ENCODE measurements at places on chromosomes 2 and 18. TPM values are rescaled to one million over a fixed set of nuclear protein-coding genes. Genes with fewer than 3 reads are reported as not detected.

- H3K27me3 ChIP-seq: no peaks in the 10 kb centered on the region
- H3K27ac ChIP-seq: no peak overlapping the region
- no peaks in the 10 kb centered on the region for H3K36me3 ChIP-seq
- no peak overlapping the region for H3K4me3 ChIP-seq
- peak; percentile 23 for DNase-seq
Measured at GRCh38 chr18:42548493-42548892, 567.0 kb downstream of the RIT2 start.

DNA sequence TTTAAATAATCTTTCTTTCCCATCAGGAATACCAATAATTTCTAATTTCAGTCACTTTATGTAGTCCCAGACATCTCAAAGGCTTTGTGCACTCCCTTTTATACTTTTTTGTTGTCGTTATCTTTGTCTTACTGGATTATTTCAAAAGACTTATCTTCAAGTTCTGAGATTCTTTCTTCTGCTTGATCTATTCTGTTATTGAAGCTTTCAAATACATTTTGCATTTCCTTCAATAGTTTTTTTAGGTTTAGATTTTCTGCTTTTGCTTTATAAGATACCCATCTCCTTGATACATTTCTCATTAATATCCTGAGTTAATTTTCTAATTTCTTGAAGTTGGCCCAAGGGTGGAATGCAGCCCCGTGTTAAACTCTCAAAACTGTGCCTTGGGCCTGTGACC is 432.4 kb downstream of the RIT2 start:
- H3K36me3 ChIP-seq: no peaks in the 10 kb centered on the region
- no peaks in the 10 kb centered on the region for H3K4me1 ChIP-seq
- no peak overlapping the region for H3K27ac ChIP-seq
- H3K4me3 ChIP-seq: no peak overlapping the region
- H3K27me3 ChIP-seq: no peaks in the 10 kb centered on the region
- no peak for DNase-seq

GRCh38 chr2:189442468-189442867 is 1.2 kb downstream of the WDR75 start:
- peaks cover 16% of the 10 kb centered on the region for H3K36me3 ChIP-seq
- DNase-seq: no peak
- no peak overlapping the region for H3K27ac ChIP-seq
- no peaks in the 10 kb centered on the region for H3K27me3 ChIP-seq
- H3K4me1 ChIP-seq: peaks cover 6% of the 10 kb centered on the region
- peak overlapping the region; percentile 80 for H3K4me3 ChIP-seq

- H3K27ac ChIP-seq: no peak overlapping the region
- H3K4me3 ChIP-seq: no peak overlapping the region
- no peak for DNase-seq
- H3K4me1 ChIP-seq: peaks cover 15% of the 10 kb centered on the region
- H3K27me3 ChIP-seq: no peaks in the 10 kb centered on the region
- H3K36me3 ChIP-seq: no peaks in the 10 kb centered on the region
Measured at GRCh38 chr2:157173740-157174184, 83.7 kb upstream of the GALNT5 start.

DNA sequence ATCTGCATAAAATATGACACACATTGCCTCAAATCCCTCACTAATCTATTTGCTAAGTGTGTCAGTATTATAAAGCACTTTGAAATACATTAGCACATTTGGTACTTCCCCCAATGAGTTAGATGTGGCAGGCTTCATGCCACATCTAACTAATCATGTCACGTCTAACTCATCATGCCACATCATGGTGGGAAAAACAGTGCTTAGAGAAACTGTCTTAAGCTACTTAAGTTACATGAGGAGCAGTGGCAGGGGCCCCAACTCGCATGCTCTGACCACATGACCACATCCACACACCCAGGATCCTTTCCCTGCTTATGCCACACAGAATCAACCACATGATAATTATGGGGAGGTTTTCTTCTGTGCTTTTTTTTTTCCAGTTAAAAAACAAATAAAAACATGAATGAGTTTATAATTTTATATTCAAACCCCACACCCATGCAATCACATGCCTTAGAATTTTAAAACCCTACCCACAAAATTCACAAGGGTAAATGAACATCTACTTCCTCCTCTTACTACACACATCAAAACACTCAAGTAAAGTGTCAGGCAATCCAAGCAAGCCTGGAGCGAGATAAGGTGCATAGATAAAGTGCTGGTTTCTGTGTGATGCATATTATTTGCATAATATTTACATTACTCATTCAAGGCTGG is 1.6 kb downstream of the ABCA12 start:
- H3K4me3 ChIP-seq: no peak overlapping the region
- no peak for DNase-seq
- H3K4me1 ChIP-seq: no peaks in the 10 kb centered on the region
- H3K27ac ChIP-seq: no peak overlapping the region

DNA sequence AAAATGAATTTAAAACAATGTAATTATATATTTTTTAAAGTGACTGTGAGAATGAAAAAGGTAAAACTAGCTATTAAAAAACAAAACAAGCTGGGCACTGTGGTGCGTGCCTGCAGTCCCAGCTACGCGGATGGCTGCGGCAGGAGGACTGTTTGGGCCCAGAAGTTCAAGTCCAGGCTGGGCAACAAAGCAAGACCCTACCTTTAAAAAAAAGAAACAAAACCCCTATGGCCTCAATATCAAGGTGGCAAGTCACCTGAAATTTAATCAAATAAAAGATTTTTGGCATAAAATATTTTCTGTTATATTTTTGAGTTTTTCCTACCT is 46.9 kb upstream of the STRN start:
- no peaks in the 10 kb centered on the region for H3K27me3 ChIP-seq
- no peak overlapping the region for H3K4me3 ChIP-seq
- DNase-seq: no peak
- no peaks in the 10 kb centered on the region for H3K36me3 ChIP-seq
- peak overlapping the region; percentile 61 for H3K27ac ChIP-seq
- peaks cover 14% of the 10 kb centered on the region for H3K4me1 ChIP-seq

DNA sequence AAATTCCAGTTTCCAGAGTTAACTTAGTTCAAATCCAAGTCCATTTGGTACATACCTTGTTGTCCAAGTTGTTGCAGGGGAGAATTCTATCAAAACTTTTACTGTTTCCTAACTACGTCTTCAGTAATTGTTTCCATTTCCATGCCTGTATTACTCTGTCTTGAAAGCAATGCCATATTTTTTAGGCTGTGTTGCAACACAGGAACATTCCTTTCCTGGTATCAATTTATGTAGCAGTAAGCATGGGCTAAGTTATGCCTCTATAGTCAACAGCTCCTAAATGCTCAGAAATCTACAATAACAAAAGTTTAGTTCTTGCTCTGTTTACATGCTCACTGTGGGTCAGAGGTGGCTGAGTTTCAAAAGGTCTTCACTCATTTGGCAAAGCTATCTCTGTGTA is 1943.8 kb upstream of the PIK3C3 start:
- no peak for DNase-seq
- no peak overlapping the region for H3K27ac ChIP-seq
- no peaks in the 10 kb centered on the region for H3K36me3 ChIP-seq
- H3K4me1 ChIP-seq: no peaks in the 10 kb centered on the region
- no peaks in the 10 kb centered on the region for H3K27me3 ChIP-seq

DNA sequence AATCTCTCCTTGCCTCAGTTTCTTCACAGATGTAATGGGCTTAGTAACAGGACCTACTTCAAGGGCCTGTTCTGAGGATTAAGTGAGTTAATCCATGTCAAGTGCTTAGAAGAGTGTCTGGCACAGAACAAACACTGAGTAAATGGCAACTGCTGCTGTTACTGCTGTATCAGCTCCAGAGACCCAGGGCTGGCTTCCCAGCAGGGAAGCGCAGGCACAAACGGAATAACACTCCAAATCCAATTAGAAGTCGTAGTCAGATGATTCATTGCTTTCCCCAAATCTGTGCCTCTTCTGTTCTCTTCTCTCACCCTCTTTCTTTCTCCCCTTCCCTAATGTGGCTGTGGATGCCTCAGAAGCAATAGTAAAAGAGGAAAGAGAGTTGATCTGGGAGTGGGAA is 101.1 kb upstream of the FZD7 start:
- no peak for DNase-seq
- no peak overlapping the region for H3K4me3 ChIP-seq
- no peak overlapping the region for H3K27ac ChIP-seq
- H3K4me1 ChIP-seq: no peaks in the 10 kb centered on the region
- no peaks in the 10 kb centered on the region for H3K36me3 ChIP-seq

GRCh38 chr18:3798032-3798431 is 348.1 kb downstream of the TGIF1 start:
- H3K27ac ChIP-seq: no peak overlapping the region
- H3K27me3 ChIP-seq: no peaks in the 10 kb centered on the region
- no peak overlapping the region for H3K4me3 ChIP-seq
- peaks cover 4% of the 10 kb centered on the region for H3K4me1 ChIP-seq
- DNase-seq: no peak

GRCh38 chr2:67797801-67798540 is 264.8 kb downstream of the C1D start:
- no peak for DNase-seq
- H3K27me3 ChIP-seq: no peaks in the 10 kb centered on the region
- no peaks in the 10 kb centered on the region for H3K36me3 ChIP-seq

DNA sequence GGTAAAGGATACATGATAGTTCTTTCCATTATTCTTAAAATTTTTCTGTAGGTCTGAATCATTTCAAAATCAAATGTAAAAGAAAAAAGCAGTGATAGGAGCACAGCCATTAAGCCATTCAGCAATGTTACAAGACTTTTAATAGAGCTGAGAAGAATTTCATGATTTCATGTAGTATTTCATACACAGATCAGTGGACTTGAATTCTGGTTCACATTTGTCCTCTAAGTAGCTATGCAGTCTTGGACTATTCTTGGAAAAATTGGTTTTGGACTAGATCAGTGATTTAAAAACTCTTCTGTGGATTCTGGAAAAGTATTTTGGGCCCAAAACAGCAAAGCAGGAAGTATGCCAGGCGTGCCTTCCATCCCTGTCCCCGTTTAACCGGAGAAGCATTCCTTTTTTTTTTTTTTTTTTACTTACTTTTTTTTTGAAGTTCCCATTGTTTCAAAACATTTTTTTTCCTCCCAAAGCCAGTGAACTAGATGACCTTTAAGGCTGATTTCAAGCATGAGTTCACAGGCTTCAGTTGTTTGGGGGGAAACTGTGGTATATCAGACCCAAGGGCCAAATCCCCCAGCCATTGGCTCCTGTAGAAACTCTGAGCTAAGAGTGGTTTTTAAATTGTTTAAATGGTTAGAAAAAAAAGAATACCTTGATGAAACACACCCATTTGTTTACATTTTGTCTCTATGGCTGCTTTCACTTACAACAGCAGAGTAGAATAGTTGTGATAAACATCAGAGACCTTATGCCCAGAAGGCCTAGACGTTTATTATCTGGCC is 17.5 kb upstream of the POLI start:
- no peaks in the 10 kb centered on the region for H3K27me3 ChIP-seq
- H3K27ac ChIP-seq: peak overlapping the region; percentile 79
- DNase-seq: no peak
- no peaks in the 10 kb centered on the region for H3K36me3 ChIP-seq

DNA sequence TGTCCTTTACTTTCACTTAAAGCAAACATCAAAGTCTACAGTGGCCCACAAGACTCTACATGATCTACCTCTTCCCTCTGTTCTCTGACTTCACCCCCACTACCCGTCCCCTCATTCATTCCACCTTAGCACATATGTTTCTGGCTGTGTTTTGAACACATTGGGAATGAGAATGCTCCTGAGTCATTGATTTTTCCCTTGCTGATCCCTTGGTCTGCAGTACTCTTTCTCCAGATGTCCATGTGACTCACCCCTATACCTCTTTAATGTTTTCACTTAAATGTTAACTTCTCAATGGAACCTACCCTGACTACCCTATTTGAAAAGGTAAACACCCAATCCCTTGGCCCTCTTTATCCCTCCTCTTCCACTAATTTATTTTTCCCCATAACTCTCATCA is 30.7 kb upstream of the FRZB start:
- H3K4me3 ChIP-seq: no peak overlapping the region
- H3K27me3 ChIP-seq: no peaks in the 10 kb centered on the region
- no peaks in the 10 kb centered on the region for H3K36me3 ChIP-seq
- no peak for DNase-seq

Gene LTBP1
- polyA plus RNA-seq: 34.6 TPM

Gene NDC80
- polyA plus RNA-seq: 0.33 TPM

Gene RNMT
- polyA plus RNA-seq: 12.4 TPM

Gene NPHP1
- polyA plus RNA-seq: 4.4 TPM

Gene MAPK4
- 81.0 TPM for polyA plus RNA-seq

Gene ASXL2
- 2.0 TPM for polyA plus RNA-seq

Gene MC4R
- polyA plus RNA-seq: not detected

Gene BCL2
- 1.5 TPM for polyA plus RNA-seq

Gene ZBTB14
- polyA plus RNA-seq: 3.7 TPM

Gene MC2R
- polyA plus RNA-seq: not detected

Gene C2orf80
- not detected for polyA plus RNA-seq

Gene ITSN2
- polyA plus RNA-seq: 42.1 TPM

Gene CTIF
- polyA plus RNA-seq: 49.7 TPM

Data from heart right ventricle (tissue), 16 donors.